ENCODE measurements at places on chromosomes 7 and 10.

GRCh38 chr7:2029936-2030335 is 202.8 kb downstream of the MAD1L1 start:
- DNase-seq = no peak

DNA sequence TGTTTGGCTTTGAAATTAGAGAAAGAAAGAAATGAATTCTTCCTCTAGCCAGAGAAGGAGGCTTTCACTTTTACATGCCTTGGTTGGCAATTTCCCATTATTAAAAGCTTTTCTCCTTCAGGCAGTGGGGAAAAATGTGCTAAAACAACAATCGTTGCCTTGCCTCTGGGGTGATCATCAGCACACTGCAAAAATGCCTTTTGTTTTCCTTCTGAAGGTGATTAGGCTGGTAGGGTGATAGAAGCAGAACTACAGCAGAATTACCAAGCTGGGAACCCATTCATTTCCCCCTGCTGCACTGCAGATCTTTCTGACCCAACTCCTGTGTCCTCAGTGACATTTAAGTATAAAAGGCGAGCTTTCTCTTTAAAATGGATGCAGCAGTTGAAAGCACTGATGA is 22.2 kb downstream of the ANK3 start:
- no peak for DNase-seq

- no peak for DNase-seq
These were observed 33.0 kb downstream of the CAMK2B start for GRCh38 chr7:44292420-44292817.

DNA sequence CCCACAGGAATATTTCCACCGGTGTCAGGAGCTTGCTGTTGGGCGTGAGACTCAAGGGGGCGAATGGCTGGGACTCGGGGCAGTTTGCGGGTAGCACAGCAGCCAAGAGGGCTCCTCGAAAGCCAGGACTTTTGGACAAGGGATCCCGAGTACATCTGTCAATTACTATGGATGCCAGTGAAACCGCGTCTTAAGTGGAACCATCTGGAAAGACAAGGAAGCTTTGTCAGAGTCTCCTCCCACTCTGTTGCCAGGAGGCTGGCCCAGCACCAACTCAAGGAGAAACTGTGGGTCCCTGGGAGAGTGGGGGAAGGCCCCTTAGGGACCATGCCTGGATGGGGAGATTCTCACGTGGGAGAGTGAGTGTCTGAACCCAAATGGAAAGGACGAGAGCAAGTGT is 57.1 kb downstream of the C10orf143 start:
- DNase-seq = no peak

GRCh38 chr10:123451618-123452245 is 214.4 kb upstream of the GPR26 start:
- DNase-seq = no peak

Data from SJSA1 (cell line).